Activated CD4-positive, alpha-beta T cell treated with anti-CD3 and anti-CD28 coated beads, Interleukin-2, amount 10 ng/mL, durations not matched to agents 7 days and 5 days (primary cell): ENCODE measurements at places on chromosomes 5 and 9.

DNA sequence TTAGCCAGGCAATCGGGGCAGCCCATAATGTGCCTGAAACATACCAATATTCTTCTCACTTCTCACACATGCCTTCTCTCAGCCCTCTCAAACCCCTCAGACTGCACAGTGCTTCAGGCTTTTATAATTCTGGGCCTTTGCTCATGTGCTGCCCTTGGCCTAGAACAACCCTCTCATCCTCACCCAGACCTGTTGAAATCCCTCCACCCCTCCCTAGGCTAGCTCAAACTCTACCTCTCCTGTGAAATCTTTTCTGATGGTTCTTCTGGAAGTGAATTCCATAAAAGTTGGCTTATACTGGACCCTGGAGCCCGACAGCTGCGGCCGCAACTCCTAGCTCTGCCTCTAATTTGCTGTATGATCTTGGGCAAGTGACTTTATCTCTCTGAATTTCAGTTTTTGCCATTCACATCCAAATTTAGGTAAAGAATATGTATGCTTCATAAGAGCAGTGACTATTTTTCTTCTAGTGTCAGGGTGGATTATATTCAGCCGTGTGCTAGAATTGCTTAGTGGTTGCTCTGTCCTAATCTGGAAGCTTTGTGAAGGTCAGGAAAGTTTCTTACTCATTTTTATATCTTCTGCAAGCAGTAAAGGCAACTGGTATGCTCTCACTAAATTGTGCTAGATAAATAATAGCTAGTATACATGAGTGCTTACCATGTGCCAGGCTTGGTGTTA, 221.4 kb downstream of the MAPKAP1 start:
- DNase-seq: no peak

- DNase-seq: no peak
These were observed 27.3 kb downstream of the ELL2 start for GRCh38 chr5:95934207-95934804.

DNA sequence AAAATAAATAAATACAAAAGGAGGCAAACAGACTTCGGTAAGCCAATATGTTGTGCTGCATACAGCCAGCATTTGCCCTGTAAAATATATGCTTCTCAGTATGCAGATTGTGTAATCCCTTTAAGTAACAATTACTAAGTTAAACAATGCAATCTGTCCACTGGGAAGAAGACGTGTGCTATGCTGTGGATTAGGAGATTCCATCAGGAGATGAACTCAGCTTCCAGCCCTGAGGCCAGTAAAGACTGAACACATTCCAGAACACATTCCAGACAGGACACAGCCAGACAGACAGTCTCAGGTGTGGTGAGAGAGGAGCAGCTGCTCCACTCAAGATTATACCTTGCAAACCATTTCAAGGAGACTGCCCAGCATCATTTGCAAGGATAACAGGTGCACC, 97.8 kb downstream of the MPDZ start:
- DNase-seq: no peak

DNA sequence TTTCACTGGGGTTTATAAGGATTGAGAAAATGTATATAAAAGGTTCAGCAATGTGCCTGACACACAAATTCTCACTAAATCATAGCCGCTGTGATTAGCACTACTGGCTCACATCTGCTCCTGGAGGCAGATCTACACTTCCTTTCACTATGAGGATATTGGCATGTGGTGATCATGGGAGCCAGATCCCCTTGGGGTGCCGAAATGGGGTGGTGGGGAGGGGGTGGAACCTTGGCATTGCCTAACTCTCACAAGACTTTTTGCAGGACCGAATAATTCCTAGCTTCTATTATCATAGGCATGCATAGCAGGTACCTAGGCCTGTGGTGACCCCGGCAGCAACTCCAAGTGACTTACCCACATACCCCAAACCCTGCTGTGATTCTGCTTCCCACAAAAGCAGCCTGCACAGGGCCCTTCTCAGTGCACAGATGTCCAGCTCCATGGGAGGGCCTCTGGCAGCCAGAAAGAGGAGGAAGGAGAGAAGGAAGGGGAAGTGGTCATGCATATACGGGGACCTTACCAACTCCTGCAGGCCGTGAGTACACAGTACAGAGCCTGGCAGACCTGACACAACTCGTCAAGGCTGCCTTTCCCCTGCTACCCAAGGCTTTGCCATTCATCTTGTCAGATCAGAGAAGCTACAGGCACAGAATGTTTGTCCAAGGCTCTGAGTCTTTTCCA, 61.3 kb upstream of the IQGAP2 start:
- no peak for DNase-seq

- DNase-seq: peak; percentile 37
These were observed 1.3 kb downstream of the GNG10 start for GRCh38 chr9:111662576-111663300.

DNA sequence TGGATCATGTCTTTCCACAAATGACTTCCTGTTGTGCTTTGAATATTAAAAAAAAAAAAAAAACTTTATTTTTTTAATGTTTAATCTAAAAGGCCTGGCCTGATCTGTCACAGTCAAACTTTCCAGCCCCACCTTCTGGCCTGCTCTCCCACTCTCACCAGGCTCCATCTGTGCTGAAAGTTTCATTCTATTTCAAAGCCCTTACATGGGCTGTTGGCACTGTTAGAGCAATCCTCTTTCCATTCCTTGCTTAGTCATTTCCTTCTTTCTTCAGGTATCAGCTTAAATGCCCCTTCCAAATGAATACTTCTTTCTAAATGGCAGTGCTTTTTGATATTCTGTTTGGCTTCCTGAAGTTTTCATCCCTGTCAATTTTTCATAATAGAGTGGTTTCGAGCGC, 1104.8 kb upstream of the C9orf72 start:
- DNase-seq: no peak

- no peak for DNase-seq
These were observed 140.0 kb downstream of the SIL1 start for GRCh38 chr5:139058121-139058520.

DNA sequence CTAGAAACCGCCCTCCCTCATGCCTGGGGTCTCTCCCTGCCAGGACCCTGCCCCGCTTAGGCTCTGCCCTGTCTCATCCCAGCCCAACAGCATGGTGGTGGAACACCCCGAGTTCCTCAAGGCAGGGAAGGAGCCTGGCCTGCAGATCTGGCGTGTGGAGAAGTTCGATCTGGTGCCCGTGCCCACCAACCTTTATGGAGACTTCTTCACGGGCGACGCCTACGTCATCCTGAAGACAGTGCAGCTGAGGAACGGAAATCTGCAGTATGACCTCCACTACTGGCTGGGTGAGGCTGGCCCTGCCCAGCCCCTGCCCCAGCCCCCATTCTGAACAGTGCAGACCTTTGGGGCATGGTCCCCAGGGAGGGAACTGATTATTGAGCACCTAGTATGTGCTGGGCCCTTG, 33.9 kb downstream of the GSN start:
- DNase-seq: no peak

DNA sequence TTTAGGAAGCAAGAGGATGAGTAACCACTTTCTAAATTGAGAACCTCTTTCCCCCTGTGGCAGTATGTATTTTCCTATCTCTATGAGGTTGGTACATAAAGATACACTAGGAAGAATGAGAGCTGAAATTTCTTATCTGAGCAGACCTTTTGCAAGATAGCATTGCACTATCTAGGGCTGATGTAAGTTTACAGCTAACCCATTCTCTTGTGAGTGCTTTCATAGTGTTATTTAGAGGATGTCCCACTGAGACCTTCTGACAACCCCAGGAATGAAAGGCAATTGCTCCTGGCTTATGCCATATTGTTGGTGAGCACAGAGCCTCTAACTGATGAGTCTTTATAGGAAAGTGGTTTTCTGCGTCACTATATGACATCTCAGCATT, 1209.3 kb upstream of the CDH6 start:
- no peak for DNase-seq

DNA sequence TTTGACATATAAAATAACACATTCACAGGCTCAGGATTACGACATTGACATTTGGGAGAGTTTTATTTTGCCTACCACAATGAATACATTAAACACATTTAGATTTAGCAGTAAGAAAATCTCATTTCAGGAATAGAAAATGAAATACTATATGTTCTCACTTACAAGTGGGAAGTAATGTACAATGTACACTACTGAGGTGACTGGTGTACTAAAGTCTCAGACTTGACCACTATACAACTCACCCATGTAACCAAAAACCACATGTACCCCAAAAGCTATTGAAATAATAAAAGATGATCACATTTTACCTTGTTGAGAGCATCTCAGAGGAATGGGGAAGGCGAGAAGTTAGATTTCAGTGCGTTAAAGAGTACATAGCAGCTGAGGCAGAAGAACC, 1202.4 kb upstream of the SEMA6A start:
- DNase-seq: no peak

DNA sequence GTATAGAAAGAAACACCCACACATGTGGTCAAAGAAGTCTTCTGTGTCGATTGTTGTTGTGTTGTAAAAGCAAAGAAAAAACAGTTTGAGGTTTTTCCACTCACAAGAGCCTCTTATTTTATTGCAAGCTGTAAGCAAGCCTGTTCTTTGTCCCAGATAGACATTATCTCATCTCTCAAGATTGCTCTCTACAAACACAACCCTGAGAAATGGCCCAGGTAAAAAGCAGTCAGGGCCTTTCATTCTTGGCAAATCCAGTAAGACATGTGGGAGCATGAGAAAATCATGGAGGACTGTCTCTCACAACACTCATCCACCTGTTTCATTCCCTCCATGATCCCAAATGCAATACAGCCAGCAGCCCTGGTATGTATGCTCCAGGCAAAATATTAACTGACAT, 286.6 kb upstream of the POU5F2 start:
- DNase-seq: no peak

GRCh38 chr5:10251405-10251804, 1.3 kb downstream of the CCT5 start:
- no peak for DNase-seq

- DNase-seq: no peak
These were observed 21.1 kb upstream of the ARAP3 start for GRCh38 chr5:141703133-141703561.

DNA sequence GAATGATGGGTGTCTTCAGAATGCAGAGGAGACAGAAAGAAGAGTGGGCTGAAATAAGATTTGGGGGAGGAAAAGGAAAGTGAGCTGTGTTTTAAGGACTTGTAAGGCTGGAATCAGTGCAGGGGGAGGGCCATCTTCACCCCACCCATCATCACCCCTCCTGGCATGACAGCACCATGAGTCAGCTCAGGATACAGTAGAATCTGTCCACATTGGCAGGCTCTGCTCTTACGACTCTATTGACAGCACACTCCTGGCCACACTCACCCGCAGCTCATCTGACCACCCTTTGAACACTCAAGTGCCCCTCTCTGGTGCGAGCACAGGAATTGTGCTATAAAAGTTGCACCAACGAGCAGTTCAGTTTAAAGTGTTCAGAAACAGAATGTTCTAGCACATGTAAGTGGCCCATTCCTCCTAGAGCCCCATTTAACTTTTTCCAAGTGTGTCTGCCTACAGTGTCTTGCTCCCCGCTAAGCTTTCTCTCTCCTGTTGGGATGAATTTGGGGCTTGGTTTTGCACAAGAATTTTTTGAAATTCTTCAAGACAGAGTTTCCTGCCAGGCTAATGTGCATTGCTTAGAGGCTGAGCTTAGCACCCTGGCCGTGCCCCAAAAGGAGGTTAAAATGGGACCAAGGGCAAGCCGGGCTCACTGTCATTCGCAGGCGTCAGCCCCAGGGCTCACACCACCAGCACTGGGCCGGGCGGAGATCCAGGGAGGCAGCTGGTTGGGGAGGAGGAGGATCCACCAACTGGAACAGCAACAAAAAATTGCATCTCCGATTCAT, 12.0 kb downstream of the ADRA1B start:
- no peak for DNase-seq

DNA sequence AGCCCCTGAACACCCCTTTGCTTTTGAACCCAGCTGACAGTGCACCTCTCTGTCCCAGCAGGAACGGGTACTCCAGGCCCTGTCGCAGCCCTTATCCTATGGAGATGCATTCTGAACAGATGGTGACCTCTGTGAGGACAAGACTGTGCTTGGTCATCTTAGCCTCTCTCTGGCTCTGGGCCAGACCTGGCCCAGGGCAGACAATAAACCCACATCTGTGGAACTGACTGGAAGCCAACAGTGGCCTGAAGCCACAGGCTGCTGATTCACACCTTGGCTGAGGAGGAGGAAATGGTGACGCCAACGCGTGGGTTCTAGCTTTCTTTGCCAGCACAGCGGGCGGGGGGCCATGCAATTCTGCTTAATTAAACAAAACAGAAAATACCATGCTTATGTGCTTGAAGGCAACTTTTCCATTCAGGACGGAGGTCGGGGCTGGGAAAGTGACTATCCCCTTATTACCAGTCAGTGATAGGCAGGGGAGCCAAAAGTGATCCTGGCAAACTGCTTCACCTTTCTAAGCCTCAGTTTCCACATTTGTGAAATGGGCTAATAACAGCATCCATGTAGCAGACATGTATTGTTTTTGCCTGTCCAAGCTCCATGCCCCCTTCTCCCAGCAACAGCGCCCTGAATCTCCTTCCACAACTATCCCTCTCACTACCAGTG, 10.8 kb downstream of the SH3PXD2B start:
- DNase-seq: peak; percentile 22

DNA sequence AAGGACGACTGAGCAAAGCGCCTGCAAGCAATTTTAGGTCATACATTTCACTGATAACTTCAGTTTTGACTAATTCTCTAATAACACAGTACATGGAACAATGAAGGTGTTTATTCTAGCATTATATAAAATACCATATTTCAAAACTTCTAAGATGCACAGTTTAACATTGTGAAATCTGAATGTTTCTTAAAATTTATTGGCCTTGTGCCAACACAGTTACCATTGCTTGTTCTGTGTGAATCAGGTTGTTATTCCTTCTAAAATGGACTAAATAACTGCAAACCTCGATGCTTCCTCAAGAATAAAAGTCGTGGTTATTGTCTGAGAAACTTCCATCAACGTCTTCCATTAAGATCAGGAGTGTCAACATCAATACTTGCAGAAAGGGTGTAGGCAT, 8.0 kb downstream of the MCC start:
- no peak for DNase-seq

- no peak for DNase-seq
These were observed 982.2 kb downstream of the TLE1 start for GRCh38 chr9:80707120-80707519.

GRCh38 chr9:93058355-93059010, at the start of gene SUSD3:
Gene SUSD3 (plus strand): TSS chr9:93058701. CDS start chr9:93058743, 42 bp downstream.
- peak; percentile 75 for DNase-seq

GRCh38 chr9:15018096-15018637, 107.9 kb upstream of the FREM1 start:
- no peak for DNase-seq

DNA sequence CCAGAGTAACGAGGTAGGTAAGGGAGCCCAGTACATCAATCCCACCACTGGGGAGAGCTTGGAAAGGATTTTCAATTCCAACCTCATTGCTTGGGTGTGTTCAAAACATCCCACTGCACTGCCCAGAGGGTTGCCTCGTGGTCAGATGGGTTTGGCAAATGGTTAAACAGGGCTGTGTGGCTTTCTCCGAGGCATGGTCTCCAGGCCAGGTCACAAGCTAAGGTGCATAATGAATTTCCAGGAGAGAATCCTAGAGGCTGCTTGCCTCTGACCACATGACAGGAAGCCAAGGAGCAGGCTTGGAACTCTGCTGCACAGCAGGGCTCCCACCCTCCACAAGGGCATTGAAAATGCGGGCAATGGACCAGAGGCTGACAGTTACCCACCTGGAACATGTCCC, 51.6 kb downstream of the DAP start:
- no peak for DNase-seq
